Stimulated activated CD4-positive, alpha-beta T cell treated with anti-CD3 and anti-CD28 coated beads, Interleukin-4, amount 100 ng/mL, for 48 hours (primary cell): ENCODE measurements at places on chromosomes 6 and 20.

- no peak for DNase-seq
Observed at GRCh38 chr20:1897965-1898464, 2.8 kb downstream of the SIRPA start.

GRCh38 chr20:53276143-53276542 is 304.0 kb downstream of the TSHZ2 start:
- DNase-seq: no peak

GRCh38 chr20:47701612-47702011 is 83.7 kb downstream of the SULF2 start:
- DNase-seq: no peak

DNA sequence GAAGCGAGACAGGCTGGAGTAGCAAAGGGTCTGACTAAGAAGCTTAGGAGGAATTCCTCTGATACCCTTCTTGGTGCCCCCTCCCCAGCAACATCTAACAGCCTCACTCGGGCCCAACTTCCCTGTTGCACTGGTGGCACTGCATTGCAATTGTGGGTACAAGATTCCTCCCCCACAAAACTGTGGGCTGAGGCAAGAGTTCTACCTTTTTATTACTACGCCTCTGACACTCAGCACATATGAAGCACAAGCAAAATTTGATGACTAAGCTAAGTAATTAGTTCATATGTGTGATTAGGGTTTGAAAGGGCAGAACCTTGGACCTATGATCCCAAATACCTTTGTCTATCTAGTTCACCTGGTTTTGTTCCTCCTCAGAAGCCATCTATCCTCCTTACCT is 83.5 kb downstream of the ZHX3 start:
- no peak for DNase-seq

DNA sequence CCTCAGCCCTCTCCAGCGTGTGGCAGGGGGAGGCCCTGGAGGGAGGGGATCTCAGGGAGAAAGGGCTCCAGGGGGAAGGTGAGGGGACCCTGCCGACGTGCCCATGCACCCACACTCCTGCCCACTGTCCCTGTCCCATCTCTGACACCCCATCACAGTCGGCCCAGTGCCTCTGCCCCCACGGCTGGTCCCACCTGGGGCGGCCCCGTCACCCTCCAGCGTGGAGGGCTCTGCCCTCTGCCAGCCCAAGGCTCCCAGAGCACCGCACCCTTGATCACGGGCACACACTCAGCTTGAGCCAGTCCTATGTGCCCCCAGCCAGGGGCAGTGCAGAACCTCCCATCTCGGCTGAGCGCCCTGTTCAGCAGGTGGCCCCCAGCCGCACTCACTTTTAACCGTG is 9.2 kb downstream of the SLC4A11 start:
- no peak for DNase-seq

DNA sequence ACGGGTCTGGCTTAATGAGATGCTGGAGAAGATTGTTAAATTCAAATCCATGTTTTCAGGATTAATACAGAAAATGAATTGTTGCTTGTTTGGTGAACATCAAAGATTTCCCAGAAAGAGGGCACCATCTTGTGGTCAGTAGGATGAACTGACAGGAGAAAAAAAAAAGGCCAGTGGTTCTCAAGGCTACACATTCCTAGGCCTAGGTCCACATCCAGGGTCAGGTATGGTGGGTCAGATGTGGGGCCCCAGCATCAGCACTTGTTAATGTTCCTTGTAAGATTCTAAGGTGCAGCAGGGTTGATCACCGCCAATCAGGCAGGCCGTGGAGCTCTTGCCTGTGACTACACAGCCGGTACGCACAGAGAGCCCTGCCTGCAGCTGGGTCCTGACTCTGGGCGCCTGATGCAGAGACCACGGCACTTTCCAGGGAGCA is 34.0 kb upstream of the FOXO3 start:
- no peak for DNase-seq

GRCh38 chr6:32950449-32950848 is 2.4 kb downstream of the HLA-DMA start:
- no peak for DNase-seq

- DNase-seq: no peak
Observed at GRCh38 chr6:129980821-129981220, 37.6 kb upstream of the L3MBTL3 start.

DNA sequence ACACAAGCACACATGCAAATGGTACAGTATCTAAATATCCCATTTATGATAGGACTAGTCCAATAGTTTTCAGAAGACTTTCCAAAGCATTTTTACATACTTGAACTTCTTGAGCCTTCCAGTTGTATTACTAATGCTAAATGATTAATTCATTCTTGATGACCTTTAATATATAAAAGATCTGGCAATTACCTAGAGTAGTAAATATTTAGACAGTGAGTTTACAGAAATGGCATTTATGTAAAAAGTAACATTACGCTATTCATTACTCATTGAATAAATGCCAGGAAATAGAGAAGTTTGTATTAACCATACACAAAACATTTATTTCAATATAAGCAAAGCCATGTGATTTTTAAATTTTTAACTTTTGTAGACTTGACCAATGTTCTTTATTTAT is 158.8 kb downstream of the DST start:
- no peak for DNase-seq

GRCh38 chr6:136031982-136032381 is 180.5 kb downstream of the PDE7B start:
- DNase-seq: no peak

DNA sequence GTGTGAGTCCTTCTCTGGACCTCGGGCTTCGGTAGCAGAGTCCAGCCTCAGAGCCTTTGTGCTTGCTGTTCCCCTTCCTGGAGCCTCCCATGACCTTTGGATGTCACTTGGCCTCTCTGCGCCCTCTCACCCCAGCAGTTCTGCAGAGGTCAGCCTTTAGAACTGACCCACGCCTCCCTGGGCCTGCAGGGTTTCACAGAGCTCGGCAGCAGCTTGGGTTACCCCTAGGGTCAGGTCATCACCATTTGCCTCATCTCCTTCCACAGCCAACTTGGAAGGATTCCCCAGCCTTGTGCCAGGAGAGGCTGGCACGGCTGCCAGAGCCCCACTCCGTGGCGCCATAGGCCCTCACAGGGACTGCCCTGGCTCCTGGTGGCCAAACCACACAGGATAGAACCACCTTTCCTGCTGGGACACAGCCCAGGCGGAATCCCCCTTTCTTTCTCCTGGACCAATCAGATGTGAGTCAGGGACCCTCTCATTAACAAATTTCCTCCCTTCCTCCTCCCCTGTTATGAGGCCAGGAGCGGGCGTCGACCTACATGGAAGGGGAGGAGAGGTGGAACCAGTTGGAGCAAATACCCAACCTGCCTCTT is 13.9 kb upstream of the SIRPA start:
- no peak for DNase-seq

- no peak for DNase-seq
Observed at GRCh38 chr6:47357827-47358226, 48.1 kb upstream of the TNFRSF21 start.

DNA sequence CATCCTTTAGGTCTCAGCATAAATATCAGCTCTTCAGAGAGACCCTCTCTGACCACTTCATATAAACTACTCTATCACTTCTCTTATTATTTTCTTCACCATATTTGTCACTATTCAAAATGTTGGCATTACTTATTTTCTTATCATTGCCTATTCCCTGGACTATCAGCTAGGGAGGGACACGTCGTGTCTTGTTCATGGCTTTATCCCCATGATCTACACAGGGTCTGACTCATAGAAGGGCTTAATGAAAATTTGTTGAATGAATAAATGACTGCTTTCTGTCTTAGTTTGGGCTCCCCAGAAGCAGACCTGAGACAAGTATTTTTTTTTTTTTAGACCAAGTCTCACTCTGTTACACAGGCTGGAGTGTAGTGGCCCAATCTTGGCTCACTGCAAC is 3.0 kb upstream of the CDK5RAP1 start:
- DNase-seq: no peak

DNA sequence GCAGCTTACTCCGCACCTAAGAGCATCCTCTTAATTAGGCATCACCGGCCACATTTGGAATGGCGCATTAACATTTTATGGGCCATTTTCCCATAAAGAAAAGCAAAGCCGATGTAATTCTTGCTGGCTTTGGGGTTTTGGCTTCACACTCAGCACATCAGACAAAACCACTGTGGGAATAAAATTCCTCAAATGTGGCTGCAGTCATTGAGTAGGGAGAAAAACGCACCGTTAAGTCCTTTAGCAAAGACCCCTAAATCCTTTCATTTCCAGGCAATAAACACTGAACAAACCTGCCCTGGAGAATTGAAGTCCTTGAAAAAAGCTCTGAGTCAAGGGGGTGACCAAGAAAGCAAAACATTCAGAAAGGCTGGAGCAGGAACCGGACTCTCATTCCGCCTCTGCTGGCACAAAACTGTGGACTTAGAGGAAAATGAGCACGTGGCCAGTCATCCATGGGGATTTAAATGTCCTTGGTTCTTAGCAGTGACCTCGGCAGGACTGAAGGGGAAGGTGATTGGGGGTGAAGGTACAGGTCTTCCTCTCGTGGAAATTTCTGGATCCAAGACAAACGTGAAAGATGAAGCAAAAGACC is 102.9 kb downstream of the CDH4 start:
- no peak for DNase-seq

DNA sequence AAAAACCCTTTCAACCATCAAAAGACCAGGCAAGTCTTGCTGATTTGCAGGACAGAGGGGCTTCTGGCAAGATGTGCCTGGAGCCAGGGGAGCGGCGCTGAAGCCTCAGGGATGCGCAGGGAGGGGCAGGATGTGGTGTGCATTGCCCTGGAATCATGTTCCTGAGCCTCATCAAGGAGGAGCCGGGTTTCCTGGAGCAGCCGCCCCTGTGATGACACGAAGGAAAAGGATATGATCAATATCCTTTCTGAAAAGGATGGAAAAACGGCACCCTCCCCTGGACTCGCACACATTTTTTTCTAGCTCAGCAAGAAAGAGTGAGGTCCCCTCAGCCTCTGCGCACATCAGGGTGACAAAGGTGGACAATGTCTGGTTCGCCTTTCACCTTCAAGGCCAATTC is 173.1 kb upstream of the SSTR4 start:
- DNase-seq: no peak

- no peak for DNase-seq
Observed at GRCh38 chr6:20900389-20901160, 366.3 kb downstream of the CDKAL1 start.

DNA sequence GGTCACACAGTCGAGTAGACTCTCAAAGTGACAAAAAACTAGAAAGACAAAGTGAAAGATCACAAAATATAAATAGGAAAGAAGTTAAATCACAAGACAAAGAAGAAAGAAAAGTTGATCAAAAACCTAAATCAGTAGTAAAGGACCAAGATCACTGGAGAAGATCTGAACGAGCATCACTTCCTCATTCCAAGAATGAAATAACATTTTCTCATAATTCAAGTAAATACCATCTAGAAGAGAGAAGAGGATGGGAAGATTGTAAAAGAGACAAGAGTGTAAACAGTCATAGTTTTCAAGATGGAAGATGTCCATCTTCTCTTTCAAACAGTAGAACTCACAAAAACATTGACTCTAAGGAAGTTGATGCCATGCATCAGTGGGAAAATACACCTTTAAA is 31.6 kb upstream of the GJA10 start:
- no peak for DNase-seq

GRCh38 chr6:85044361-85044760 is 280.0 kb upstream of the TBX18 start:
- DNase-seq: no peak

- DNase-seq: no peak
Observed at GRCh38 chr20:8438748-8439147, 306.7 kb downstream of the PLCB1 start.
